ENCODE measurements at places on chromosomes 2 and 18. TPM values are rescaled to one million over a fixed set of nuclear protein-coding genes. Genes with fewer than 3 reads are reported as not detected.

RABL2A gene
- total RNA-seq = 3.1 TPM

GALNT5 gene
- 8.5 TPM for total RNA-seq

SANBR gene
- 5.0 TPM for total RNA-seq

ROCK2 gene
- 15.2 TPM for total RNA-seq

SRD5A2 gene
- not detected for total RNA-seq
